ENCODE measurements at places on chromosomes 12 and 14. TPM values are rescaled to one million over a fixed set of nuclear protein-coding genes. Genes with fewer than 3 reads are reported as not detected.

Gene FAM181A
- total RNA-seq, result not detected

Gene YY1
- 27.0 TPM for total RNA-seq

Gene GLT8D2
- total RNA-seq, result 0.99 TPM

Gene KERA
- total RNA-seq, result not detected

Gene RAD9B
- 2.3 TPM for total RNA-seq

Gene NR4A1
- 253 TPM for total RNA-seq

Gene TPH2
- not detected for total RNA-seq

Gene GPR162
- not detected for total RNA-seq

Gene PTCSC3
- not detected for total RNA-seq

Gene GDF3
- total RNA-seq, result not detected

Gene FERMT2
- total RNA-seq, result 42.2 TPM

GRCh38 chr14:103031956-103032355 is 25.4 kb downstream of the CDC42BPB start:
- H3K36me3 ChIP-seq, result no peaks in the 10 kb centered on the region
- no peak overlapping the region for H3K4me3 ChIP-seq
- peaks cover 18% of the 10 kb centered on the region for H3K4me1 ChIP-seq
- no peak for DNase-seq

GRCh38 chr12:5268424-5269210 is 163.3 kb upstream of the NTF3 start:
- no peak overlapping the region for H3K4me3 ChIP-seq
- H3K36me3 ChIP-seq, result no peaks in the 10 kb centered on the region
- no peak for DNase-seq
- H3K27ac ChIP-seq, result no peak overlapping the region

DNA sequence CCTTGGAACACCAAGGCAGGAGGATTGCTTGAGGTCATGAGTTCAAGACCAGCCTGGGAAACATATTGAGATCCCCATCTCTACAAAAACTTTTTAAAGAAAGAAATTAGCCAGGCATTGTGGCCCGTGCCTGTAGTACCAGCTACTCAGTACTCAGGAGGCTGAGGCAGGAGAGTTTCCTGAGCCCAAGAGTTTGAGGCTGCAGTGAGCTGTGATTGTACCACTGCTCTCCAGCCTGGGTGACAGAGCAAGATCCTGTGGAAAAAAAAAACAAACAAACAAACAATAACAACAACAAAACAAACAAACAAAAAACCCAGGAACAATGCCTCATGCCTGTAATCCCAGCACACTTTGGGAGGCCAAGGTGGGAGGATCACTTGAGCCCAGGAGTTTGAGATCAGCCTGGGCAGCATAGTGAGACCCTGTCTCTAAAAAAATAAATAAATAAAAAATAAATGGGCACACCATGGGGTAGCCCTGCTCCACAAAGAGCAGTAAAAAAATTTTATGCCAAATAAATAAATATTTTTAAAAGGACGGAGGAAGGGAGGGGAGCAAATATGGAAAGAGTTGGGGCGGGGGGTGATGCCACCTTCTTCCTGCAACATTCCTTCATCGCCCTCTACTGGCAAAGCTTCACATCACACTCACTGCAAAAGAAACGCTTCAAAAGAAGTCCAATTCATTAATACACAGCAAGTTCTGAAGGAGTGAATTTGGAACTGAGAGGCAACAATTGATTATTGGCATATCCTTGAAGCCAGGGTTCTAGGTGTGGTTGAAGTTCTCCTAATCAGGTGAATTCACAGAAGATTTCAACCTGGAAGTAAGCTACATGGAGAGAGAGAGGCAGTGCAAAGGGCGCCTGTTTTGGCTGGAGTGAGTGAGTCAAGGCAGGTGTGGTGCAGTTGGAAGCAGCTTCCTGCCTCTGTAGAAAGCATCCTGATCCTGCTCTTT is 8.8 kb upstream of the GNPTAB start:
- H3K36me3 ChIP-seq, result no peaks in the 10 kb centered on the region
- no peaks in the 10 kb centered on the region for H3K4me1 ChIP-seq
- DNase-seq, result peak; percentile 80

DNA sequence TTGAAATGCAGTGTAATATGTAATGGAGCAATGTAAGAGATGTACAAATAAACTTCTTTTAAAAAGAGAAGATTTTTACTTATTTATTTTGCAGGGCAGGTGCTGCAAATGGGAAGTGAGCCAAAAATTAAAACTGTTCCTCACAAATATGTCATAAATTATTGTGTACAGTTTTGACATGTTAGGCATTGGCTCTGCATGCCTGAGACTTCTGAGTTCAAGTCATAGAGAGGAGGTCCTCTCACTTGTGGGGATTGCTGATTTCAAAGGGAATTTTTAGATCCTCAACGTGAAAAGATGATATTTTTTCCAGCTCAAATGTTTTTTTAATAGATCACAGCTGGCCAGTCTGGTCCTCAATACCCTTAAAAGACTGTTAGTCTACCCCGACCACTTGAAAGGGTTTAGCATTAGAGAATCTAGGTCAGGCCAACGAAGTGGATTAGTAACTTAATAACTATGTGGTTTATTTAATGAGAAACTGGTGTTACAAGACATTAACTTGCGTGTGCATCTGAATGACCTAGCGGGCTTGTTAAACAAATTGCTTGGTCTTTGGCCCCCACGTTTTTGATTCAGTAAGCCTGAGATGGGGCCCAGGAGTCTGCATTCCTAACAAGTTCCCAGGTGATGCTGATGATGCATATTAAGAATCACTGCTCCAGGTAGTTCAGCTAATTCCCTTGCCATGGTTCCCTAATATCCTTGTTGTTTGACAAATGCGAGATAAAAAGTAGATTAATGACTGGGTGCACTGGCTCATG is 30.9 kb upstream of the WDR89 start:
- no peak overlapping the region for H3K4me3 ChIP-seq
- peak overlapping the region; percentile 47 for H3K27ac ChIP-seq
- no peaks in the 10 kb centered on the region for H3K36me3 ChIP-seq
- DNase-seq, result peak; percentile 60

- H3K36me3 ChIP-seq, result no peaks in the 10 kb centered on the region
- no peak overlapping the region for H3K4me3 ChIP-seq
- no peak for DNase-seq
- no peaks in the 10 kb centered on the region for H3K27me3 ChIP-seq
- H3K27ac ChIP-seq, result peak overlapping the region; percentile 0
- H3K4me1 ChIP-seq, result peaks cover 33% of the 10 kb centered on the region
Observed at GRCh38 chr14:21061347-21061668, 3.7 kb downstream of the RNASE8 start.

DNA sequence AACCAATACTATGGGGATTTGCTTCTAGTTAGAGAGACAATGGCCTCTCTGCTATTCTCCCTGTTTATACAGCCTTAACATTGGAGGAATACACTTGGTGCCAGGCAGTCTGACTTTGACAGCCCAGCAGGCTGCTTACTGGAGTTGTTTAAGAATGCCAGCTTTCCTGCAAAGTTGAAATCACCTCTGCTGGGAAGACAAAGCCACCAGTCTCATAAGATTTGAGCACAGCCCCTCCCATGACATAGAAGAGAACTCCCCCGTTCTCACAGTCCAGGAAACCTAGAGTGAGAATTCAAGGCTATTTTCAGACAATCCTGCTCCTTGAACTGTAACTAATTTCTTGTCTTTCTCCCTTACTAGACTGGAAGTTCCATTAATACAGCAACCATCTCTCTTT is 21.1 kb upstream of the CATSPERB start:
- H3K4me1 ChIP-seq, result peaks cover 59% of the 10 kb centered on the region
- H3K36me3 ChIP-seq, result no peaks in the 10 kb centered on the region
- no peak for DNase-seq
- H3K27me3 ChIP-seq, result no peaks in the 10 kb centered on the region
- H3K27ac ChIP-seq, result peak overlapping the region; percentile 27

GRCh38 chr14:92570674-92571262 is 57.2 kb downstream of the RIN3 start:
- H3K4me1 ChIP-seq, result no peaks in the 10 kb centered on the region
- H3K4me3 ChIP-seq, result no peak overlapping the region
- no peak for DNase-seq
- no peaks in the 10 kb centered on the region for H3K27me3 ChIP-seq

GRCh38 chr12:110286623-110287022 is 5.6 kb downstream of the ATP2A2 start:
- H3K27ac ChIP-seq, result no peak overlapping the region
- no peak for DNase-seq
- H3K4me1 ChIP-seq, result peaks cover 58% of the 10 kb centered on the region
- H3K27me3 ChIP-seq, result no peaks in the 10 kb centered on the region
- peaks cover 4% of the 10 kb centered on the region for H3K36me3 ChIP-seq

- no peaks in the 10 kb centered on the region for H3K36me3 ChIP-seq
- H3K4me3 ChIP-seq, result no peak overlapping the region
- no peak for DNase-seq
- no peak overlapping the region for H3K27ac ChIP-seq
- H3K27me3 ChIP-seq, result no peaks in the 10 kb centered on the region
Observed at GRCh38 chr12:76142305-76142704, 57.8 kb upstream of the NAP1L1 start.

DNA sequence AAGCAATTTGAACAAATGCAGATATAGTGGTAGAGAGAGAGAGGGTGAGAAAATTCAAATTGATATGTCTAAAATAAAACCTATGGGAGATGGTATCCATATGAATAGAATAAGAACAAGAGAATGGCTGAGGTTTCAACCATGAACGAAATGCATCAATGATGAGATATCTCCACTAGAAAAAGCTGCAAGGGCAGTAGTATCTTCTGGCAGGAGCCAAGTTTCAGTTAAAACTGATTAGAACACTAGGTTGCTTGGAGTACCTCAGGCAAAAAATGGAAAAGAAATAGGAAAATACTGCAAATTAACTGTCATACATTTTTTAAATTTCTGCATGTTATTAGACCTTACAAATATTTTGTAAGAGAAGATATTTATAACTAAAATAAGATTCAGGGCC is 151.3 kb downstream of the ANKS1B start:
- no peak overlapping the region for H3K4me3 ChIP-seq
- no peaks in the 10 kb centered on the region for H3K36me3 ChIP-seq
- no peak for DNase-seq
- H3K4me1 ChIP-seq, result no peaks in the 10 kb centered on the region

DNA sequence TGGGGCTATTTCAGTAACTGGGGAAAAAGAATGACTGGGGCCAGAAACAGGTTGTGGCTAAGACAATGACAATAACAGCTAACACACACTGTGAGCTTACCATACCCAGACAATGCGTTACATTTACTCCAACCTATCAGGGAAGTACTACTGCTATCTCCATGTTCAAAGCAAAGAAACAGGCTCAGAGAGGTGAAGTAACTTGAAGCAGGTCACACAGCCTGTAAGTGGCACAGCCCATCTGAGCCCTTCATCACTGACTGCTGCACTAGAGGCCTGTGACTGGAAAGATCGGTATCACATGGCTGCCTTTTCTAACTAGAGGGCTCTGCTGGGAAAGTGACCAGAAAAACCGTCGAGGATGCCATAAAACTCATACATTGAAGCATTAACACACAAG is 7.9 kb downstream of the GCN1 start:
- H3K4me1 ChIP-seq, result peaks cover 7% of the 10 kb centered on the region
- DNase-seq, result no peak
- no peaks in the 10 kb centered on the region for H3K36me3 ChIP-seq
- H3K27me3 ChIP-seq, result no peaks in the 10 kb centered on the region
- no peak overlapping the region for H3K27ac ChIP-seq

DNA sequence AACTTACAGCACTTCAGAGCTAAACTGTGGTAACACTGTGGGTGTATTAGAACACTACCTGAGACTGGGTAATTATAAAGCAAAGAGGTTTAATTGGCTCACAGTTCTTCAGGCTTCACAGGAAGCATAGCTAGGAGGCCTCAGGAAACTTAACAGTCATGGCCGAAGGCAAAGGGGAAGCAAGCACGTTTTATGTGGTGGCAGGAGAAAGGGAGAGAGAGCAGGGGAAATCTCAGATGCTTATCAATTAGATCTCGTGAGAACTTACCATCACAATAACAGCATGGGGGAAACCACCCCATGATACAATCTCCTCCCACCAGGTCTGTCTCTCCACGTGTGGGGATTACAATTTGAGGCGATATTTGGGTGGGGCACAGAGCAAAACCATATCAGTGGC is 512.6 kb downstream of the RERGL start:
- no peak overlapping the region for H3K27ac ChIP-seq
- H3K36me3 ChIP-seq, result no peaks in the 10 kb centered on the region
- H3K27me3 ChIP-seq, result no peaks in the 10 kb centered on the region
- H3K4me1 ChIP-seq, result no peaks in the 10 kb centered on the region
- H3K4me3 ChIP-seq, result no peak overlapping the region

DNA sequence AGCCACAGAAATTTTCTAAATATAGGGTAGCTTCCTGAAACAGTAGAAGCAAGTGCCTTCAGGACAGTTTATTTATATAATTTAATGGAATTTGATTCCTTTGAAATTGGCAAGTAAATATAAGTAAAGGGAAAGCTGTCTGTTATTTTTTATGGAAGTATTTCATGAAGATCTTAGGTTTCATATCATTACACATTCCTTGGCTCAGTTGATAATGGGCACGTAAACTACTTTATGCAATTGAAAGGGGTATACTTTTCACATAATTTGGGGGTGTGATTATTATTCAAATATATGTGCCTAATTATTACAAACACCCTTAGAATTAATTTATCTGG is 71.1 kb upstream of the RAP1B start:
- H3K4me3 ChIP-seq, result no peak overlapping the region
- DNase-seq, result no peak
- no peak overlapping the region for H3K27ac ChIP-seq
- H3K27me3 ChIP-seq, result no peaks in the 10 kb centered on the region

GRCh38 chr12:89194683-89195082 is 157.6 kb downstream of the DUSP6 start:
- no peak overlapping the region for H3K4me3 ChIP-seq
- DNase-seq, result no peak
- H3K36me3 ChIP-seq, result no peaks in the 10 kb centered on the region

Data from body of pancreas (tissue), 4 donors.